ENCODE measurements at places on chromosomes 7 and 10.

DNA sequence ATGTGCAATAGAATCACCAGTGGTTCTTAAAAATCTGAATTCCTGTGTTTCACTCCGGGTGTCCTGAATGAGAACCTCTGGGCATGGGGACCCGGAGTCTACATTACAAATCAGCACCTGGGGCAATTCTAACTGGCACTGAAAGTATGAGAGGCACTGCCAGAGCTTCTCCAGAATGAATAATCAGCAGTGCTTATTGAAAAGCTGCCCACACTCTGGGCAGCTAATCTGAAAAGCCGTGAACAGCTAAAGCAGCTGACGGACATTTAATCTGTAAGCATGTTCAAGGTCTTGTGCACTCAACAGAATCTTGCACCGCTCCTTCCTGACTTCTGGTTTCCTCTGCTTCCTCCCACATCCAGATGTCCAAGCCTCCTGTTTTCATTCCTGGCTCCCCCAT lies 113.3 kb upstream of the KIF5B start:
- DNase-seq: no peak

GRCh38 chr10:98953251-98953650 lies 282.4 kb downstream of the HPSE2 start:
- no peak for DNase-seq

GRCh38 chr7:44541028-44541869 lies at the start of gene NPC1L1:
Gene NPC1L1 (minus strand): TSS chr7:44541330. CDS start chr7:44541259, 71 bp downstream.
- no peak for DNase-seq

DNA sequence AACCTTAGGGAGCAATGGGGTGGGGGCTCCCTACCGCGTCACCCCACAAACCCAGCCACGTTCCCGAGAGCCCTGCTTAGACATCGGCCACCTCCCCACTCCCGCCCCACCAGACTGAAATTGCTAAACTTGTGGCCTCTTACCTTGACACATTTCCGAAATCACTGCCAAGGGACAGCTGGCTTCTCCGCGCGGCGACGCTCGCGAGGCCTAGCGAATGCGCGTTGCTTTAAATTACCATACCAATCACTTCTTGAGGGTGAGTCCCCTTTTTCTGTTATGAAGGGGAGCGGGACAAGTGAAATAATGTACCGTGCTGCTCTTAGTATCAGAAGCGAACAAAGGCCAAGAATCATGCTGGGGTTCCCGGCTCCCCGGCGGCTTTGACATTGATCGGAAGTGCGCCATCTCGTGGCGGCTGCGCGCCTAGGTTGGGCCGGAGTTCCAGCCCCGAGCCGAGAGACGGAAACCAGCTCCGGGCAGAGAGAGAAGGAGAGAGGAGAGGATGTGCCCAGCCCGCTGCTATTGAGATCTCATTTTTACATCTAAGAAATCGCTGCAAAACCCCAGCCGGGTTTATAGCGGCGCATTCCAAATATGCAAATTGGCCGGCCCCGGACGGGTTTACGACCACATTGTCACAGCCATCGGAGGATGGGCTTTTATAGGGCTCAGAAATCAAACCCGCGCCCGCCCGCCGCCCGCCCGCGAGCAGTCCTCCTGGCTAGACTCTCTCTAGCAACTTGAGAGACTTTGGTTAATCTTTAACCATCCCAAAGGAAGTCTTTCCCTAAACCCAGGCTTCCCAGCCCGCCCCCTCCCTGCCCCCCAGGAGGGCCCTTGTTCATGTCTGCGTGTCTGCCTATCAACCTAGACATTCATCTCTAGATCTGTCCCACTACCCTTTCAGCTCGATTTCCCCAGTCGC lies 5.3 kb downstream of the HOXA11 start:
- DNase-seq: peak; percentile 75

Measured in activated T-cell treated with anti-CD3 and anti-CD28 coated beads, Interleukin-2, amount 50 U/mL, for 48 hours (primary cell).